ENCODE measurements at places on chromosomes 4 and X. TPM values are rescaled to one million over a fixed set of nuclear protein-coding genes. Genes with fewer than 3 reads are reported as not detected.

The JCHAIN gene
- 1.1 TPM for total RNA-seq

The MAGEB18 gene
- total RNA-seq, result not detected

The ABLIM2 gene
- total RNA-seq, result 0.12 TPM

The TRIM60 gene
- not detected for total RNA-seq

The DCX gene
- total RNA-seq, result not detected

The RBMXL3 gene
- not detected for total RNA-seq

The BMX gene
- total RNA-seq, result 0.53 TPM

The RRAGB gene
- 27.1 TPM for total RNA-seq

The SPINK2 gene
- total RNA-seq, result not detected

The MAGEC1 gene
- total RNA-seq, result not detected

The GASK1B gene
- 15.8 TPM for total RNA-seq

The WDR17 gene
- 0.15 TPM for total RNA-seq

The CXCL5 gene
- total RNA-seq, result 0.08 TPM

The GK gene
- total RNA-seq, result 3.2 TPM

The AADAT gene
- total RNA-seq, result 2.3 TPM

The AFP gene
- 0.59 TPM for total RNA-seq

The PSAPL1 gene
- total RNA-seq, result not detected

The ALAS2 gene
- total RNA-seq, result not detected

The PRR32 gene
- not detected for total RNA-seq

The GYPE gene
- 0.59 TPM for total RNA-seq

The PCDH10 gene
- total RNA-seq, result 0.12 TPM

The SMIM10L2A gene
- 0.35 TPM for total RNA-seq

The SYN1 gene
- total RNA-seq, result 0.08 TPM

The H2BW2 gene
- total RNA-seq, result not detected

The RP2 gene
- 14.4 TPM for total RNA-seq

The DMD gene
- 3.6 TPM for total RNA-seq

The MAP7D2 gene
- not detected for total RNA-seq

The XAGE2 gene
- total RNA-seq, result not detected

The USP11 gene
- 63.9 TPM for total RNA-seq
